ENCODE measurements at places on chromosomes 11 and 22.
A peak's percentile ranks its signal among the peaks of the same experiment; 100 is the strongest.

DNA sequence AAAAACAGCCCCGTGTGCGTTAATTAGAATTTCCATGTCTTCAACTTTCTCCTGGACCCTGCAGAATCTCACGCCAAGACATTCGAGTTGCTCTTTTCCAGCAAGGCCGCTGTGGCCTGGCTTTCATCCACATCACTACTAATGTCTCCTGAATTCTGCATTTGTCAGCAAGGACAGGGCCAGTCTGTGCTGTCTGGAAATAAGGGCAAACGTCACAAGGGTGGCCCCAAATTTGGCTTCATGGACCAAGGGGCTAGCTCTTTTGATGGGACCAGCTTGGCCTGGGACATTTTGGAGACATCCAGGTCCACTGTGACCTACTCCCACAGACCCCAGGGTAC lies 33.4 kb downstream of the KCNQ1OT1 start:
- no peak for DNase-seq

GRCh38 chr11:73757598-73757997 lies 3.3 kb downstream of the RAB6A start:
- DNase-seq = no peak

DNA sequence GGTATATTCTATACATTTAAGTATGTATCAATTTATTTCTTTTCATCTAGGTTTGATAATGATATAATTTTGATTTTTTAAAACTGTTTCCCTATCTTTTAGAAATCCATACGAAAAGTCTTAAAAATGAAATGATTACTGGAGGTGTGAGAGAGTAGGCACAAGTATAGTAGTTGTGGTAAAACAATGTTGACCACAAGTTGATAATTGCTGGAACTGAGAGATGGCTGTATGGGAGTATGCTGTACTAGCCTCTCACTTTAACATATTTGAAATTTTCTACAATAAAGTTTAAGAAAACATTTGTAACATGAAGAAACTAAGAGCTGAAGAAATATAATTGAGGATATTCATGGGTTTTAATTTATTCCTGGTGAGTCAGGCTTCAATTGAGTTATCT lies 30.0 kb downstream of the FSHB start:
- no peak for DNase-seq

GRCh38 chr22:19990188-19990587 lies 26.4 kb downstream of the ARVCF start:
- no peak for DNase-seq

GRCh38 chr11:120130991-120131760 lies 6.7 kb downstream of the TRIM29 start:
- peak; percentile 0 for DNase-seq

DNA sequence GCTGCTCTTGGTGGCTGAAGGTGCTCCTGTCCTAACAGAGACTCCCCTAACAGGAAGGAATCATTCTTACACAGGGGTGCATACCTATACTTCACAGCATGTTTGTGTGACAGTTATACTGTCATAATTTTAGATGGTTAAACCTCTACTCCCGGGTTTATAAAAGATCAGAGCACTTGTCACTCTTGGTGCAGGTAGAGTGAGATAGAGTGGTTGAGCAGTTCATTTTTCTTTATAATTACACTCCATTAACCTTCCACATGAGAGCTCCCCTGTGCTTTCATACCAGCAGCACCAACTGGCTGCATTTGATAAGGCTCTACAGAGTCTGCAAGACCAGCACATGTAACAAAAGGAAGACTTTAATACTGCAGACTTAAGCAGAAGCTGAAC lies 72.9 kb downstream of the LARGE2 start:
- no peak for DNase-seq

- no peak for DNase-seq
Measured at GRCh38 chr11:94000659-94001058, 20.5 kb upstream of the HEPHL1 start.

GRCh38 chr11:114137838-114138237 lies 78.3 kb downstream of the ZBTB16 start:
- DNase-seq = no peak

- DNase-seq = no peak
Measured at GRCh38 chr11:131402040-131402439, 31.6 kb downstream of the NTM start.

DNA sequence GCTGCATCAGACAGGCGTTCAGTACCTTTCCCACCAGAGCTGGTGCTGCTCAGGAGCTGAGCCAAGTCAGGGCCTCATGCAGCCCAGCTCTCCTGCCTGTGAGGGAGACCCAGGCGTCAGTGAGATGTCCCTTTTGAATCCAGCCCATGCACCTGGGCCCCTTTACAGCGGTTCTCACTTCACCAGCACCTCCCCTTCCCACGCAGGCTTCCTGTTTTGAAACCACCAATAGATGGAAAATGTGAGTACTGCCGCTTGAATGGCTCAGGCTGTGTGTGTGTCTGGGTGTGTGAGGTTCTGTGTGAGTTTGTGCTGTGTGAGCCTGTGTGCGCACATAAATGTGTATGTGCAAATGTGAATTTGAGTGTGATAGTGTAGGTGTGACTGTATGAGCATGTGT lies 88.4 kb downstream of the UBASH3B start:
- DNase-seq = peak; percentile 63

DNA sequence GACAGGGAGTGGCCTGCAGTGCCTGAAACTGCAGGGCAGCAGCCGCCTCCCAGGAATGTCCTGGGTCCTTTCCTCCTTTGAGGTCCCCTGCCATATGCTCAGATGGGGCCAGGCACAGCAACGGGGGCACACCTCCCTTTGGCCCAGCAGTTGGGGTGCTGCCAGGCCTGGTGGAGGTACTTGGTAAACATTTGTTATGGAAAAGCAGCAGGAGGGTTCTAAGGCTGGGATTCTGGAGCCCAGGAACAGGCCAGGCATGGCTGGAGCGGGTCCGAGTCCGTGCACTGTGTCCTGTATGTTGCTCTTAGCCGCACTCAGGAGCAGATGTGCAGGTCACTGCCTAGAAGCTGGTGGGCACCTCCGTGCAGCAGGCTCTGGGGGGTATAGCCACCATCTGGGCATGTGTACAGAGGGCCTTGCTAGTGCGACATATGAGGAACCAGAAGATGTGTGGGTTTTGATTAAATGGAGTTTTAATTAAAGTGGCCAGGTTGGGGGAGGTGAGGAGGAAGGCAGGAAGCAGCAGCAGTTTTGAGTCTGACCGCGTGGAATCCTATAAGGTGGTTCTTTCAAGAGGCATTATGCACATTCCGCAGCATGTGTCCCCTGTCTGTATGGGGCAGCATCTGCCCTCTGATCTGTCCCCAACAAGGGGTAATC lies 1.5 kb downstream of the ADORA2A start:
- no peak for DNase-seq

- DNase-seq = no peak
Measured at GRCh38 chr11:68369756-68370155, 57.4 kb downstream of the LRP5 start.

DNA sequence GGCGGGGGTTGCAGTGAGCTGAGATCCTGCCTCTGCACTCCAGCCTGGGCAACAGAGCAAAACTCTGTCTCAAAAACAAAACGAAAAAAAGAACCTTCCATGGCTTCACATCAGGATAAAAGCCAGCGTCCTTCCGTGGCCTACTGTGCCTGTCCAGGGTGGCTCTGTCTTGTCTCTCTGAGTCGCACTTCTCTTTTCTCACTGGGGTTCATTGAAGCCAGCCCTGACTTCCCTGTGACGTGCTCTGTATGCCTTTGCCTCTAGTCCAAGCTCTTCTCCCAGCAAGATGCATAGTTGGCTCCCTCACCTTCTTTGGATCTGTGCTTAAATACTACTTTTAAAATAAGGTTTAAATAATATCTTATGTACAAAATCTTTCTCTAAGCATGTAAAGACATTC lies 11.6 kb downstream of the ATXN10 start:
- no peak for DNase-seq

GRCh38 chr11:59573216-59573615 lies 42.4 kb downstream of the OSBP start:
- no peak for DNase-seq

- DNase-seq = no peak
Measured at GRCh38 chr22:20840646-20841371, 17.8 kb downstream of the PI4KA start.

GRCh38 chr11:121618516-121618915 lies 165.7 kb upstream of the SORL1-AS1 start:
- DNase-seq = no peak

DNA sequence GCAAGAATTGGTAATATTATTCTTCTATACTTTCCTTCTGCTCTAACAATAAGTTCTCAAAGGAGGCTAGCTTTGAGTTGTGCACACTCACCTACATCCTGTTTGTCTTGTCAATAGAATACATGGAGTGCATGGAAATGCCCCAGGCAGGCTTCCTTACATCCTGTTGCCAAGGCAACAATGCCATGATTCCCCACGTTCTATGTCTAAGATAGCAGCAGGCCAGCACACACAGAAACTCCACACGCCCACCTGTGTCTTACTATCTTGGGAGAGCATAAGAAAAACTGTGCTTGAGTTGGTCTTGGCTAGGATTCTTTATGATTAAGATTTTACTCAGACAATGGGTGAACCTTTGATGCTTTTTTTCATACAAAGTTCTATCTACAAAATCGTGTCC lies 379.2 kb downstream of the AASDHPPT start:
- DNase-seq = no peak

GRCh38 chr11:126533560-126533959 lies 178.1 kb downstream of the ST3GAL4 start:
- no peak for DNase-seq

DNA sequence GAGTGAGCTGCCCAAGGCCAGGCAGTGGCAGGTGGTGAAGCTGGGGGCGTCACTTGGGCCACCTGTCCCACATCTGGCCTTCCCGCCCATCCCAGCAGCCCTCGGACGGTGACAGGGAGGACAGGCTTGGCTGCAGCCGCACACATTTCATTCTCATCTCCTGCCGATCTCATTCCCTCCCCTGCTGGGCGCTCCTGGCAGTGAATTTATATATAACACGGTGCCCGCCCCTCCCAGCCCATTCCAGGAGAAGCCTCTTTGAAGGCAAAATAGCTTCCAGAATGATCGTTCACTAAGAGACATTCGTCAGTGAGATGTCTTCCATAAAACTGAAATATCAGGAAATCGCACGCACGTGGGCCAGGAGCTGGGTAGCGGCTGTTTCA lies 861.3 kb downstream of the TBC1D22A start:
- DNase-seq = no peak

GRCh38 chr22:48453171-48453570 lies 1374.5 kb downstream of the BRD1 start:
- no peak for DNase-seq

GRCh38 chr22:49394116-49394785 lies 433.4 kb downstream of the BRD1 start:
- no peak for DNase-seq

GRCh38 chr11:94500181-94500580 lies 6.4 kb downstream of the ANKRD49 start:
- DNase-seq = no peak

GRCh38 chr11:126443120-126443519 lies 87.6 kb downstream of the ST3GAL4 start:
- DNase-seq = no peak

GRCh38 chr22:20256551-20257211 lies 11.4 kb downstream of the RTN4R start:
- DNase-seq = no peak

DNA sequence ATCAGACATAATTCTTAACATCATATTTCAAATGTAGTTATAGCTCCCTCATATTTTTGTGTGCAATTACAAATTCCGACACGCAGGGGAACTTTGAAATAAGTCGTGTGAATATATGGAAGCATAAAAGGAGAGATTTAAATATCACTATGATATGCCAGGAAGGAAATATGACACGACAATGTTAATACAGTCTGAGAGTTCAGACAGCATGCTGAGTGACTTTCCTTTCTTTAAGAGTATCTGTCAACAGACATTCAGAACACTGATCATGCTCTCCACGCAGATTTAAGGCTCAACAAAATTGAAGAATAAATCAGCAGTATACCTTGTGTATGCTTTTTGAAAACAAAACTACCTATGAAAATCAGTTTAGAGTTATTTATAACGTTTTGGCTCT lies 232.6 kb upstream of the CARD18 start:
- no peak for DNase-seq

GRCh38 chr11:132139181-132139580 lies 768.8 kb downstream of the NTM start:
- DNase-seq = no peak

DNA sequence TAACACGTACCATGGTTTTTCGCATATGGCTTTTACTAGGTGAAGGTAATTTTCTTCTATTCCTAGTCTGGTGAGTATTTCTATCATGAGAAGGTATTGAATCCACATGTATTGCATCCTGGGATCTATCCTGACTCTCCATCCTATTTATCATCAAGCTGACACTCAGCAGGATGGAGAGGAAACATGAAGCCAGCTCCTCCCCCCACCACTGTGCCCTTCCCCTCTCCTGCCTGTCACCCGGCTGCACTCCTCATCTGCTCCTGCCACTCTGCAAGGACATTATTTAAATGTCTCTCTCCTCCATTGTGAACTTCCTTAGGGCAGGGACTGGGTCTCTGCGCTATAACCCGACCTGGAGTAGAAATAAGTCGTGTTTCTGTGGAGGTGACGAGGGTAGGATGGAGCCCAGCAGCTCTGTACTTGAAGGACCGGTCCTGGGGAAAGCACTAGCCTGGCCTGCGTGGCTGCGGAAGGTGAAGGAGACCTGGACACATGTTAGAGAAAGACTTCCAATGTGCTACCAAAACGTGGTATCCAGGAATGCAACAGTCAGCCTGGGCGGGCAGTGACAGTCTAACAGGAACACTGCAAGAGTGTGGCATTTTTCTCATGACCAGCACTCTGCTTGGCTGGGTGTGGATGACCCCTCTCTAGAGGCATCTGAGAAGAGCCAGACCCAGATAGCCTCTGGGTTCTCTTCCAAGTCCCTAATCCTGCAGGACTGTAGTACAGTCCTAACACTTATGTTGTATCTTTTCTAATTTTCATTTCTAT lies 111.2 kb downstream of the MICAL3 start:
- DNase-seq = no peak

- no peak for DNase-seq
Measured at GRCh38 chr22:46452195-46453005, 85.0 kb downstream of the CELSR1 start.

DNA sequence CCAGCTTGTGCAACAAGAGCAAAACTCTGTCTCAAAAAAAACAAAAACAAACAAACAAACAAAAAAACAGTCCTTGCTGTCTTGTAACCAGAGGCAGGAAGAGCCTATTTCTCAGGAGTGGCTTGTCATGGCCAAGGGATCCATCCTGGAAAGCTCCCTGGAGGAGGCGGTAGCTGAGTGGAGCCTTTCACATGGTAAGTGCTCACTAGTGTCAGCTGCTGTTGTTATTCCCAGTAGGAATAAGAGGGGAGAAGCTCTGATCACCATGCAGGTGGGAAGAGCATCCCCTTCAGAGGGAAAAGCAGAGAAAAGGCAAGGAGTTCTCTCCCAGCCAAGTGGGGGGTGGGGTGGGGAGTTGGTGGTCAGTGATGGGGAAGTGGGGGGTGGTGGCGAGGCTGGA lies 54.6 kb upstream of the WNT7B start:
- no peak for DNase-seq

DNA sequence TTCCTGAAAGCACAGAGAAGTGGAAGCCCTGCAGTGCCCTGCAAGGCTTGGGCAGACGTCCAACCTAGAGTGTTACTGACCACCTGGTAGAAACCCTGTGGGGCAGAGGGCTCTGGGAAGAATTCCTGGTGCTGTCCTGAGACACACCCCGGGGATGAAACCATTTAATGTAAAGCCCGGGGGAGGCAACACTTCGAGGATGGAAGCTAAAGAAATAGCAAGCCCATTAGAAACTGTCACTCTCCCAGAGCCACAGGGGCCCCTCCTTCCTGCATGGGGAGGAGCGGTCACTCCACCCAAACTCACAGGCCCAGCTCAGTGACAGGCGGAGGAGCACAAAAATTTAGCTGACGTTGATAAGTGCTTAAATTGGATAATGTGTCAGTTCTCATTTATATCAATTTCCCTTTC lies 57.6 kb downstream of the NRXN2 start:
- DNase-seq = no peak

Data from activated gamma-delta T cell treated with Interleukin-2 at 50 U/mL for 16 hours (primary cell).